ENCODE measurements at places on chromosomes 7 and 10. TPM values are rescaled to one million over a fixed set of nuclear protein-coding genes. Genes with fewer than 3 reads are reported as not detected.

TMEM184A gene
- 1.2 TPM for total RNA-seq

GRCh38 chr10:110081911-110082310, 74.1 kb downstream of the ADD3 start:
- no peak for DNase-seq

- DNase-seq, result no peak
Measured at GRCh38 chr7:28140979-28141378, 39.6 kb downstream of the JAZF1 start.

DNA sequence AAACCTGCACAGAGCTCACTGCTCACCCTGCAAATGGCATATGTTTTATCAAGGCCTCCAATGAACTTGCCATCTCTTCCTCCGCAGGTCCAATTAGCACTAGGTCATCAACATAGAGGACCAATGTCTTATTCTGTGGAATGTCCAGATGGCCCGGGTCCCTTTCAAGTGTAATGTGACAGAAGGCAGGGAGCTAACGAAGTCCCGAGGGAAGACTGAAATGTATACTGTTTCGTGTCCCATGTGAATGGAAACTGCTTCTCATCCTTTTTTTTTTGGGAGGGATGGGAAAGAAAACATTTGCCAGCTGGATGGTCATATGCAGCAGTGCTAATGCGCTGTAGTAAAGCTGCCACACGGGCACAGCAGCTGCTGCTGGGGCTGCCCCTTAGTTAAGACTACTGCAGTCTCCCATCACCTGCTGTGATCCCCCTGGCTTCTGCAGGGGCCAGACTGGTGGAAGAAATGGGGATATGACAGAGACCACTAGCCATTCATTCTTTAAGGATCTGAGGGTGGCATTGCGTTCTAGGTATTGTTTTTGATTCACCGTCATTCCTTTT, 61.7 kb upstream of the CCNY start:
- DNase-seq, result no peak

- DNase-seq, result no peak
Measured at GRCh38 chr7:123599766-123600165, 1.9 kb upstream of the ASB15 start.

DNA sequence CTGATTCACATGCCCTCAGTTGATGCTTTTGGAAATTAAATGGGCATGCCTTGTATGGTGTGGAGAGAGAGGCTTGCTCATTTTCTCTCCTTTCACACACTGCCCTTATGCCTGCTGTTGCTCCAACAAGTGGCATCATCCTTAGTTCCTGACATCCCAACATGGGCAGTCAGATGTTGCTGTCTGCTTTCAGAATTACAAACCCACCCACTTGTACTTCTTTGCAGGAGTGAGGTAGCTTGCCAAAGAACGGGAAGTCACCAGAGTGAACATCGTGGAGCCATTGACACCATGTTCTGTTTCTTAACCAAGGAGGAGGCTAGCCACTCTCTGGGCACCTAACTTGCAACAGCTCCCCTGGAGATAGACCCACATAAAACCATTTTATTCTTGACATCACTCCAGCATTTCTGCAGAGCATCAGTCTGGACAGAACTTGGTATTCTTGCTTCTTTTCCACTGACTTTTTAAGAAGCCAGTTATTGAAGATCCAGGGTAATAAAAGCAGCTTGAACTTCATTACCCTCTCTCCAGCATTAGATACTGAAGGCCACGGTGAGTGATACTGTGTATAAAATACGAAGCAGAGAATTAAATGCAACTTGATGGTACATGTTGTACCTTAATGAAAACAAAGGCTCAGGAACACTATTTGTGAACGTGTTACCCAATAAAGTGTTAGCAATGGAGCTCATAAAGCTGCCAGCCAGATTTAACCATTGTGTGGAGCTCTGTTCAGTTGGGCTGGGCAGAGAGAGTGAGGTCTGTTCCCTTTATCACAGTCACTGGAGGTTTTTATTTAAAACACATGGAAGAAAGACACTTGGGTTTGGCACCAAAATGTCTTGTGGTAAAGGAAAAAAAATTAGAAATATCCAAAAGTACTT, 195.8 kb upstream of the HABP2 start:
- DNase-seq, result no peak

DNA sequence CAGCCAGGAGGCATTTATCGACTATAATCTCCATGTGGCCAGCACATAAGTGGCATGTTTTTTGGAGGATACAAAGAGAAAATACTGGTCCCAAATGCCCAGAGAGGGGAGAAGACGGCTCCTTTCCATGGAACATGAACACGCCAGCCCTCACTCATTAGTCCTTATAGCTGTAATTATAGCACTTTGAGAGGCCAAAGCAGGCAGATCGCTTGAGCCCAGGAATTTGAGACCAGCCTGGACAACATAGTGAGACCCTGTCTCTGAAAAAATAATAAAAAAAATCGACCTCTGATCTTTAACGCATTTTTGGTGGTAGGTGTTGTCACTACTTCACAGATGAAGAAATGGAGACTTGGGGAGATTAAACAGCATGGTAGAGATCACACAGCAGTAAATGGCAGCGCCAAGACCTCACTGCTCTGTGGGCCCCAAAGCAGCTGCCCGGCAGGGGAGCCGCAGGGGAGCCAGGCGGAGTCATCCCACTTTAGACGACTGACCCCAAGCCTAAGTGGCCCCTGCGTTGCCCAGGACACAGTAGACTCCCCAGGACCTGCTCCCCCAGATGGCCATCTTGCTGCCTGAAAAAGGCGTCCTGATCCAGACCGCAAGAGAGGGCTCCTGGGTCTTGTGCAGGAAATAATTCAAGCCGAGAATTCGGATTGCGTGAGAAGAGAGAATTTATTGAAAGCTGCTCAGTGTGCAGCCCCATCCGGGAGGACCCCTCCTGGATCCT, 21.2 kb upstream of the PRKAG2 start:
- DNase-seq, result no peak

GRCh38 chr10:18005781-18006456, 54.2 kb downstream of the SLC39A12 start:
- no peak for DNase-seq

GRCh38 chr10:13593535-13593934, 6.8 kb downstream of the PRPF18 start:
- DNase-seq, result no peak

- no peak for DNase-seq
Measured at GRCh38 chr7:47493976-47494911, 87.7 kb downstream of the TNS3 start.

DNA sequence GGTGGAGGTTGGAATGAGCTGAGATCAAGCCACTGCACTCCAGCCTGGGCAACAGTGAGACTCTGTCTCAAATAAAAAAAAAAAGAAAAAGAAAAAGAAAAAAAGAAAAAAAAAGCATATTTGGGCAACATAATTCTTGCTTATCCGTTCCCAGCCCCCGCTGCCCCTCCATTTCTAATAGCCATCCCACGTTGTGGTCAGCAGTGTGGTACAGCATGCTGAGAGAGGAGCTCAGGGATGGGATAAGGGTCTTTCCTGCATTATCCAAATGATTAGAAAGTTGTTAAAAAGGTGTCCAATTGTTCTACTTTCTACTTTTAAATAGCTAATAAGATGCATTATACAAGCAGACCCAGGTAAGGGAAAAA, 104.9 kb upstream of the ZNF92 start:
- DNase-seq, result no peak

Data from gastrocnemius medialis (tissue), 4 donors.